ENCODE measurements at places on chromosomes 11 and 22.

- DNase-seq, result no peak
Measured at GRCh38 chr11:38274031-38274430, 1676.0 kb upstream of the RAG2 start.

DNA sequence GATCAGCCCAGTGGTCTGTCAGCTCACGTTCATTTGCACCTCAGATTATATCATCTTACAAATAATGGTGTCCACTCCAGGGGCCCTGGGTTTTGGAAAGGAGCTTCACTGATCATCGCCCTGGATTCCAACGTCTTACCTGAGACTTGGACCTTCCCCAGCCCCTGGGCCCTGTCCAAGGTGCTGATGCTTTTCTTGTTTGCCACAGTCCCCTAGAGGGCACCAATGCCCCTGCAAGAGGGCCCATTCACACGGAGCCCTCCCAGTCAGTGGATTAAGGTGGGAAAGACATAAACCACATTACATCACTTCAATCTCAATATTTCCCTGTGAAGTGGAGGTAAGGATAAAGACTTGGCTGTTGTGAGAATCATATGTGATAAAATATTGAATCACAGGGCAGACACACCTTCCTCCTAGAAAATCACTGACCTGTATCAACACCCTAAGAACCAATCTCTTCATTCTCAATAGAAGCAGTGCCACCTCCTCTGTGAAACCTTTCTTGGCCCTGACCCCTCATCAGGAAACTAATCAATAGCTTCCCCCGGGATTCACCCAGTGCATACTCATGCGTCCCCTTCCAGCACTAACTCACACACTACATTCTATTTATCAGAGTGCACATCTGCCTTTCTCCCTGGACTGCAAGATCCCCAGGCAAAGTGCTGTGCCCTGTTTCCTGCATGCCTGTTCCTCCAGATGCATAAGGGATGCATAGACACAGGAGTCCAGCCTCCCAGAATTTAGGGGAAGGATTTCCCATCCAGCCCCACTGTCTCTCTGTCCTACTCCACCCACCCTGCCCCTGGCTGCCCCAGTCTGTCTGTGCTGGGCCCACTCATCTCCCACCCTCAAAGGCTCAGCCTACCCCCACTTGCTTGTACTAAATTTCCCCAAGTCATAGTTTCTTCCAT is 167.0 kb downstream of the BUD13 start:
- DNase-seq, result no peak

DNA sequence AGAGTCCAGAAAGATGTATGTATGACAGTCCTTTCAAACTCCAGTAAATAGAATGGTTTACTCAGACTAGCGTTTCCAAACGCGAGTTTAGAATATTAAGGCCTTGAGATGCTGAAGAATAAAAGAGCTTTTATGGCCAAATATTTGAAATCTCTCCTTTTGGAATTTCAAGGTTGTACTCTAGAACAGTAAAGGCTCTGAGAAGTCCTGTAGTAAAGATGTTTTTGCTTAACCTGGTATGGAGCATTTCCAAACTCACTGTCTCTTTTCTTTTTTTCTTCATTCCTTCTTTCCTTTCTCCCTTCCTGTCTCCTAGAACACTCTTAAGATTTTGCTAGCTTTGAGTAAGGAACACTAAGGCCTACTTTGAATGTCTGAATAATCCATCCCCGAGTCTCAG is 91.4 kb upstream of the RAG2 start:
- DNase-seq, result no peak

DNA sequence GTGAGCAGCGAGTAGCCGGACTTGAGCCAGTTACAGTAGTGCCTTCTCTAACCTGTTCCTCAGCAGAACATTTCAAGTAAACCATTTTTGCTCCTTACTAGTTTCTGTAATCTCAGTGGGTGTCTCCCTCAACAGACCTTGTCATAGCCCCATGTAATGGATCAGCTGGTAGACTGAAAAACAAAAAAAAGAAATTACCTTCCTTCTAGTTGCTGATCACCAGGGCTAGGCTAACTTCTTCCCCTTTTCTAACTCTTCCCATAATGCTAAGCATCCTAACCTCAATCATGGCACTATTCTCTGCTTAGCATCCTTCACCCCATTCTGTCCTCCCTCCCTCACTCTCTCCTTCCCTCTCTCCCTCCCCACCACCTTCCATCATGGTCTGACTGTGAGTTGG is 35.8 kb upstream of the CBX6 start:
- no peak for DNase-seq

GRCh38 chr11:8714622-8715225 is 32.1 kb downstream of the RPL27A start:
- no peak for DNase-seq

GRCh38 chr11:118353084-118353710 is 6.2 kb upstream of the UBE4A start:
- DNase-seq, result peak; percentile 76

GRCh38 chr22:41968601-41969000 is 642 bp upstream of the SEPTIN3 start:
- DNase-seq, result no peak

GRCh38 chr22:30397656-30398635 is 1.1 kb downstream of the SEC14L2 start:
- DNase-seq, result no peak

GRCh38 chr11:62201376-62201775 is 7.1 kb upstream of the SCGB2A1 start:
- DNase-seq, result no peak

GRCh38 chr11:64419818-64420485 is 61.0 kb downstream of the RPS6KA4 start:
- DNase-seq, result no peak

DNA sequence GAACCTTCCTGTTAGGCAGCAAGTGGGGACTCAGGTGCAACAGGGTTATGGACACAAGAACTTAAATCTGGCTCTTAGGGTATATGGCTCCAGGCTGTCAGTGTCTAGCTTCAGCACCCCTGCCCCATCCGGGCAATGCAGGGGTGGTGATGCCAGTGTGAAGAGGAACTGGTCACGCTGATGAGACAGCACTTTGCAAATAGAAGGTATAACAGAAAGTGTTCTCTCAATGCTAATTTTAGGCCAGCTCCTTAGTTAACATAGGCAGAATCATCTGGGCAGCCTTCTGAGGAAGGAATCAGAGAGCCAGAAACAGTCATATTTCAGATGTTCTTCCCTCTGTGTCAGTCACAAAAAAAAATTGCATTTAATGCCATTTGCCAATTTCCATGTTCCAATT is 41.2 kb downstream of the SYT9 start:
- DNase-seq, result no peak

DNA sequence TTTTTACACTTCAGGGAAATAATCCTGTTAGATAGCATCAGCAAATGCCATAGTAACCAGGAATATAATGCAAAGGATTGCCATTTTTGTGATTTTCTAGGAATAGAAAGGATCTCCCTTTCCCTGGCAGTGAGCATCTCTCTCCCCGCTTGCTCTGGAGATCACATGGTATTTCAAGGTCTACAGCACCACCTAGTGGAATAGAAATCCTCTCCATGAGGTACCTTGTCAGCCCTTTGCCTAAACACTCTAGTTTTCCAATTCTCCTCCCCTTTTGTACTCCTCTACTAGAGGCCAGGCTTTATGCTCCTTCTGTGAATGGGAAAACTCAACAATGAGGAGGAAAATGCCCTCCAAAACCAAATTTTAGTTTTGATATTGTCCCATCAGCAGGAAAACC is 78.4 kb downstream of the XRRA1 start:
- peak; percentile 33 for DNase-seq

DNA sequence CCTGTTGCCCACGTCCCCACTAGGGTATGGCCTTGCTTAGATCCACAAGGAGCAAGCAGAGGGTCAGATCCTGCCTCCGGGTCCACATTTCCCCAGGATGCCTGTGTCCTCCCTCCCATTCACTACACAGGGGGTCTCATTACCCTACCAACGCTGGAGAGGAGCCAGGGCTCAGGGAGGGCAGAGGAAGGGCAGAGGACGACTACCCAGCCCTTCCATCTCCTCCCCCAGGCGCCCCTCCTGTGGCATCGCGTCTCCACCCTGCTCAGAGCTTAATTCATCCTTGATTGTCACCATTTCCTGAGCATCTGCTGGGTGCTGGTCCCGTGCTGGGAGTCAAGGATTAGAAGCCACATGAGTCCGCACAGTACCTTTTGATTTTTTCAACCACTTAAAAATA is 5.0 kb downstream of the NFAM1 start:
- DNase-seq, result no peak

- DNase-seq, result no peak
Measured at GRCh38 chr11:113324250-113324649, 9.9 kb downstream of the TTC12 start.

GRCh38 chr22:50691521-50691920 is 18.9 kb downstream of the SHANK3 start:
- peak; percentile 51 for DNase-seq

DNA sequence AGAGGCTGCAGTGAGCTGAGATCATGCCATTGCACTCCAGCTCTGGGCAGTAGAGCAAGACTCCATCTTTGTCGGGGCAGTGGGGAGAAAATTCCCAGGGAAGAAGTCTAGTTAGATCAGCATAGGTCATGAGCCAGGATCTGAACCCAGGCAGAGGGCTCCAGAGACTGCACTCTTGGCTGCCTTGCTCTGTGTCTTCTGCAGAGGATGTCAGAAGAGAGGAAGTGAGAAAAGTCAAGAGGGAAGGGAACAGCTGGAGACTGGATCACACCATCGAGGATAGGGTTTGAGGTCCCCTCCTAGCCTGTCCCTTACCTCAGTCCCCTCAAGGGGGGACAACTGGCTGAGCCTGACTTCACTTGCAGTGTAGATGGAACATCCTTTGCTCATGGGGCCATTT is 5.8 kb downstream of the MYOD1 start:
- DNase-seq, result no peak

GRCh38 chr22:27146866-27147633 is 489.7 kb downstream of the MIAT start:
- DNase-seq, result no peak

- DNase-seq, result no peak
Measured at GRCh38 chr11:134581121-134581626, 169.1 kb upstream of the B3GAT1 start.

DNA sequence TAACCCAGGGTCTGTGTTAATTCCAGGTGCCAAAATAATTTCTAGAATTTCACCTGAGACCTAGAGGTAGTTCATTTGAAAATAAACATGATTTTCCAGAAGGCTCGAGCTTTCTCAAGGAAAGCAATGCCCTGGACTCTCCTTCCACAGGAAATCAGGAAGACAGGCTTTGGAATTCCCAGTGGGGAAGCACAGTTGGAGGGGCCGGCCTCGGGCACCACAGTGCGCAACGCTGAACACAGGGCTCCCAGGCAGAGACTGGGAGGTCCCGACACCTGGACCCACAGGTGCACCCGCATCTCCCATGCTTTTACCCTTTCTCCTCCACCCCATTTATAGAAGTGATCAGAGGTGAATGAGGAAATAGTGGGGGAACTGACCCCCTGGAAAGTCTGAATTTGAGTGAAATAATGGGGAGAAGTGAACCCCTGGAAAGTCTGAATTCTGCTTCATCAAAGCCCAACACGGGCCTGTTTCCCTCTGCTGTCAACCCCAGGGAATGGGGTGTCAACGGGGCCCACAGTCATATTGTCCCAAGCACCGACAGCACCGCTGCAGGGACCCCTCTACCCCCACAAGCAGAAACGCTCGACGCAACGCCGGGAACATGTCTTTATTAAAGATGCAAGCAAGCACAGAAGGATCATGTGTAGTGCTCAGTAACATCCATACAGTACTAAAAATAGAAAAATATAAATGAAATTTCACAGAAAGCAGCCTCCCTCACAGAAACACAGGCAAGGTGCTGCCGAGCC is 12.0 kb upstream of the EFCAB6 start:
- no peak for DNase-seq

- no peak for DNase-seq
Measured at GRCh38 chr22:50063589-50064393, 5.7 kb upstream of the TTLL8 start.

DNA sequence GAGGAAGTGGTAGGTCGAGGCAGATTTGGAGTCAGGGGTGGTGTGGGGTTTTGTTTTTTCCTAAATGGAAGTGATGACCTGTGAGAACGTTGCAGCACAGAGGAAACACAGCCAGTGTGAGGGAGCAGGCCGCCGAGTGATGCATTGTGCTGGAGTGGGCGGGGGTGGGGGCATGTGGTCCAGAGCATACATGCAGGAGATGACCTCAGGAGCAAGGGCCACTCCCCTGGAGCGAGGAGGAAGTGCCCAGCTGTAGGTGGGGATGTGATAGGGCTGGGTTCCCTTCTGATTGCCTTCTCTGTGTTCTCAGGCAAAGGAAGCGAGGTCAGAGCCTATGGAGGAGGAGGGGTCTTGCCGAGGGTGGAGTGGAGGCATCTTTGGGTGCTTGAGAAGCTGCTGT is 81.4 kb downstream of the PPP6R3 start:
- DNase-seq, result no peak

Measured in CD4-positive, alpha-beta T cell treated with Interleukin-10 for 1 hour (primary cell).